NCI-H345 (cell line): ENCODE measurements at places on chromosomes 1 and 21.

DNA sequence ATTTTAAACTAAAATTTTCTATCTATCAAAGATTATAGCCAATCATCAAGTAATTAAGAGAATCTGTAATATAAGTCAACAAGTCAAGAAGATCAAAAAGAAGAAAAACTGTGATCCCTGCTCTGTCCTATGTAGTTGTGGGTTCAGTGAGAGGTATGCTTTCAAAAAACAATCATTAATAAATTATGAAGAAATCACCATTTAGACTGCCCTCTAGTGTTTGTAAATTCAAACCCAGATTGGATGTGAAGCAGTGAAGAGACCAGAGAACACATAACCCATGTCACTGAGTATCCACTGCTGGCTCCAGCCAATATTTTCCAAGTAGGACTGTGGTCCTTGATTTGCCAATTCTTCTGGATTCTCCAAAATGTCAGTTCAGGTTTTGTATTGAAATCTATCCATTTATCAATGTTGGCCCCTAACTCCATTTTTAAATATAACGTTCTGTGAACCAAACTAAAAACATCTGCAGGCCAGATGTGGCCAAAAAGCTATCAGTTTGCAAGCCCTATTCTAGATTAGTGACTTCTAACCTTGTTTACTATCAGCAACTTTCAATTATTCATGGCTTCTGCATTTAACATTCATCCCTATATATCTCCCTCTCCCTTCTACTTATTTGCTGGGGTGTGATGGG, 467.5 kb upstream of the CXADR start:
- DNase-seq: no peak

DNA sequence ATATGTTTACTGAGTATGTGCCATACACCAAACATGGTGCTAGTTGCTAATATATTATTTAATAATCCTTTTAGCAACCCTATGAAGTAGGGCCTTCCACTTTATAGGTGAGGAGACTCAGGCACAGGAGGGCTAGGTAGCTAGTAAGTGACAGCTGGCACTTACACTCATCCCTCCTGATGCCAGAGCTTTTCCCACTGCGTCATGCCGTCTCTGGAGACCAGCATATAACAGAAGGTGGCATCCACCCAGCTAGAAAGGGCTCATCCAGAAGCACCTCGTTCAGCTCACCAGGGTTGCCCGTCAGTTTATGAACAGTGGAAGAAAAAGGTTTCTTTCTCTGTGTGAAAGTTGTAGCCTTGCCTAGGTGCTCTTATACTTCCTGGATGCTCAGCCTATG, 108.9 kb downstream of the NOS1AP start:
- DNase-seq: peak; percentile 10

DNA sequence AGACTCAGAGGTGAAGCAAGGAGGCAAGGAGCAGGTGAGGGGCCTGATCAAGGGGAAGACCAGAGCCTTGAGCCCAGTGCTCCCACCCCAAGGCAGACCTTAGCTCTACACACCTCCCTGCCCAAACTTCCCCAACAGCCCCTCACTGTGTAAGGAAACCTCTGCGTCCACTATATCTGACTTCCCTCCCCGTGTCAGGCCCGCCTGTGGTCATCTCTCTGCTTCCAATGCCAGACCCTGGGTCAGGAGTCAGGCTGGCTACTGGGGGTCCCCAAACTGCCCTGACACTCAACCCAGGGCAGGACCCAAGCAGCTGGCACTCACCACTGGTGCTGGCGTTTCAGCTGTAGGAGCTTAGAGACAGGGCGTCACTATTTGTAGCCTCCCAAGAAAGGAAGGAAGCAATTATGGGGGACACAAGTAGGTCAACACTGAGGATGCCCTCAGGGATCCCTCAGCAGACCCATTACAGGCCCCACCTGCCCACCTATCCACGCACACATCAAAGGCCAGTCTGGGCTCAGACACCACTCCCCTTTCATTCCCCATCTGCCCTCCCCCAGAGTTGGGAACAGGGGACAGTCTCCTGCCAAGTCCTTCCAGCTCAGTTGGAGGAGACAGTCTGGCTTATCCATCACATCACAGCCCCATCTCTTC, 811 bp upstream of the S100A3 start:
- no peak for DNase-seq

GRCh38 chr1:226548256-226549093, at the start of gene STUM:
Gene STUM, plus strand, starts transcription at chr1:226548764. Its CDS starts 141 bp downstream, at chr1:226548905.
- DNase-seq: peak; percentile 76

DNA sequence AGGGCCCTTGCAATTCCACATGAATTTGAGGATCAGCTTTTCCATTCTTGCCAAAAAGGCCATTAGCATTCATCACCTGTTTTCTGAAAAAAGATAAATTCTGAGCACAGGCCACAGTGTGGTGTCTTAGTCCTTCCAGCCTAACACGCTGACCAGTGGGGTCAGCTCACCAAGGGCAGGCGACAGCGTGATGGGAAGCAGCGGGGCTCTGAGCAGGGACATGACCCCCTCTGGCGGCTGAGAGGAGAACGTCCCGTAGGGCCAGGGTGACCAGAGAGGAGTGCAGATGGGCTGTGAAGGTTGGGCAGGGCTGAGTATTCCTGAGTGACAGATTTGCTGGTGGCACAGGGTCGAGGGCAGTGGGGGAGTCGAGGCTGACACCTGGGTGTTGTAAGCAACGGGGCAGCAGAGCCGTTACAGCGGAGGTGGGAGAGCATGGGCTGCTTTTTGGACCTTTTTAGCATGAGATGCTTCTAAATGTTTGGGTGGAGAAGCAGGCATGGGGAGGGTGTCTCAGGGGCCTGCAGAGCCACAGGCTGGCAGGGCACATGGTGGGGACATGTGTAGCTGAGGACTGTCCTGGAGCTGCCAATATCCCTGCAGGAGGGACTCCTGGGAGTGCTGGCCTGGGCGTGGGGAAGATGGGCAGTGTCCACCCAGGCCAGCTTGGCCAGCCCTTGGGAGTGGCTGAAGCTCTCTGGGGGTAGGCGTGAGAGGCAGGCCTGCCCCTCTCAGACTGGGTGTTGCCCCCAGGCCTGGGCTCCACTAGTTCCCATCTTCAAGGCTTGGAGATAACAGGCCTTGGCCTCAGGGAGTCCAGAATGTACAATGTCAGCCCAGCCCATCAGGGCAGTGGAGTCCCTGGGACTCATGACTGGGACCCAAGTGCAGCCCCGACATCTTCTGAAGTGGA, 8.6 kb upstream of the CALML6 start:
- peak; percentile 68 for DNase-seq

- DNase-seq: no peak
These were observed 48.7 kb upstream of the KIF1B start for GRCh38 chr1:10161541-10162290.

GRCh38 chr1:228236744-228237143, 28.9 kb downstream of the OBSCN start:
- no peak for DNase-seq

- no peak for DNase-seq
These were observed 57.6 kb downstream of the SIM2 start for GRCh38 chr21:36756527-36756926.

DNA sequence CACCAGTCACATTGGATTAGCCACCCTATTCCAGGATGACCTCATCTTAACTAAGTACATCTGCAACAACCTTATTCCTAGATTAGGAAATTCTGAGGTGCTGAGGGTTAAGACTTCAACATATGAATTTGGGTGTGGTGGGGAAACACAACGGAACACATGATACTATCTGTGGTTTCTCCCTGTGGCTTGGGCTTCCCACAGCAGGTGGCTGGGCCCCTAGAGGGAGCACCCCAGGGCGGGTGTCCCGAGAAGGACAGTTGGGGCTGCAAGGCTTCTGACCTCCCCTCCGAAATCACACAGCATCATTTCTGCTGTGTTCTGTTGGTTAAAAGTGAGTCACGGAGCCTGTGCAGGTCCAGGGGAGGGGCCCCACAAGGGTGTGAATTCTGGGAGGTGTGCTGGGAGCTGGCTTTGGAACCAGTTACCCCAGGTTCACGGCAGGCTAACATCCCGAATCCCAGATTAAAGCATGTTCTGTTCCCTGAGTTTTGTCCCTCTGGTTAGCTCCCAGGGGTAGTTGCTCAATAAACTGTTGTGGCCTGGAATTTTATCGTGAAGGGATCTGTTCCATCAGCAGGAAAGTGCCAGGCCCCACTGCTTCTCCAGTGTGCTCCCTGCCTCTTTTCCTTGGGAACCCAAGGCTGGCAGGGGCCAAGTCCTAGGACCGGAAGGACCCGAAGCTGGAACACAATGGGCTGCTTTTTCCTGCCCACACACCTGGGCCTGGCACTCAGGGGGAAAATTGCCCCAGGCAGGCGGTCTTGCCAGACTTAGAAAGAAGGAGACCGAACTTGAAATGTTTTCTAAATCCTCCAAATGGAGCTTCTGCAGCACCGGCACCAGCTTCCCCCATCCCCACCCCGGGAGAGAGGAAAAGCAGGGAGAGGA, 154.0 kb upstream of the WNT4 start:
- DNase-seq: no peak

- no peak for DNase-seq
These were observed 74.1 kb upstream of the CNIH3 start for GRCh38 chr1:224541901-224542630.

- no peak for DNase-seq
These were observed 73.3 kb downstream of the IFI44 start for GRCh38 chr1:78722947-78723346.

- DNase-seq: no peak
These were observed 17.0 kb upstream of the RAP1GAP start for GRCh38 chr1:21685946-21686678.

- no peak for DNase-seq
These were observed 116.3 kb downstream of the EPHB2 start for GRCh38 chr1:22826604-22827580.

DNA sequence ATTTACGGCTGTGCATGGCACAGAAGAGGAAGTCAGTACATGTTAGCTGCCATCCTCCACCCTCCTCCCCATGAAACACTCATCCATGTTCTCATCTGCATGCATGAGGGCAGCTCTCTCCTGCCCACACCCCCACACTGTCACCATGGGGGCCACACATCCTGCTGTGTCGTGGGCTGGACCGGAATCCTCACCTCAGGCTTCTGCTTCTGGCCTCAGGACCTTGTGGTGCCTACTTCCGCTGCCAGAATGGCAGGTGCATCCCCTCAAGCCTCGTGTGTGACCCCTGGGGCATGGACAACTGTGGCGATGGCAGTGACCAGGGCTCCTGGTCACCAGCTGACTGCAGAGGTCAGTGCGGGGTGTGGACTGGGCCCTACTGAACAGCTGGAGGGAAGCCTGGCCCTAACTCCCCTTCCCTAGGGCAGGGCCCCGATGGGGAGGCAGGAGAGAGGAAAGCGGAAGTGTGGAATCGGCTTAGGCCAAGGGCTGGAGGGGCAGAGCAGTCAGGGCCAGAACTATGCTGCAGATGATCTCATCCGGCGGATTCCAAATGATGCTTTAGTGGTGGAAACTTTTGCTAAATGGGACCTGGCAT, 3.8 kb downstream of the LDLRAD2 start:
- DNase-seq: no peak

DNA sequence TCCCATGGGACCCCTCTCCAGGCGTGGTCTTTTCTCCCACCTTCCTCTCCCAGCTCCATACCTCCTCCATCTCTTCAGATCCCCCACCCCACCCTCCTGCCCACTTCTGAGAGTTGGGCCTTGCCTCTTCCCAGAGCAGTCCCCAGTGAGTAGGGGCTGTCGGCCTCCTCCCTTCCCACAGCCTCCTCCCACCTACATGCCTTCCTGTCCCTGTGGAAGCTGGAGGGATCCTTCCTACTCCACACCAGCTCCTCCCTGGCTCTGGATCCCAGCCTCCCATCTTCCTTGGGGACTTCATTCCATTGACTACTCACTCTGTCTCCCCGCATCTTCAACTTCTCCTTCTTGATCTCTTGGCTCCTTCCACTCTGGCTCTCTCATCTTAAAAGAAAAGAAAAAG, 24.9 kb downstream of the KCNQ4 start:
- no peak for DNase-seq

GRCh38 chr1:231801042-231801585, 174.5 kb downstream of the DISC1 start:
- no peak for DNase-seq

- no peak for DNase-seq
These were observed 151.1 kb upstream of the CAMK1G start for GRCh38 chr1:209432443-209432825.

DNA sequence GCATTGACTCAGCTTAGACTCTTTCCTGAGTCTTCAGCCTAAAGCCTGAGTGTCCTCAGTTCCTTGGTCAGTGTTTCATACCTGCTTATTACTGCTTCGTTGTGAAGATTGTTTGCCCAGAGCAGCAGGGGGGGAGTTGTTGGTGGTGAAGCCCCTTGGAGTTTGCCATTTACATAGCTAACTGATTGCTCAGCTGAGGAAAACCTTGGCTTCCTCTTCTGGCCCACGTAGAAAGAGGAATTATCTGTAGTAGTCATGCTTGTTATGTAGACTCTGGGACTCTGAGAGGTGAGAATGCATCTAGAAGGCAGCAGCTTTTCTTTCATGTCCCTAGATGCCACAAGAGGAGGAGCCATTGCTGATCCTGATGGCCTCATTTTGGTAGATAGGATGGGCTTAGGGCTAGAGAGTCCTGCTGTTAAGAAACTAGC, 125.9 kb downstream of the MAST2 start:
- no peak for DNase-seq
